Inflammatory macrophage (primary cell): ENCODE measurements at places on chromosomes 11 and 22.

DNA sequence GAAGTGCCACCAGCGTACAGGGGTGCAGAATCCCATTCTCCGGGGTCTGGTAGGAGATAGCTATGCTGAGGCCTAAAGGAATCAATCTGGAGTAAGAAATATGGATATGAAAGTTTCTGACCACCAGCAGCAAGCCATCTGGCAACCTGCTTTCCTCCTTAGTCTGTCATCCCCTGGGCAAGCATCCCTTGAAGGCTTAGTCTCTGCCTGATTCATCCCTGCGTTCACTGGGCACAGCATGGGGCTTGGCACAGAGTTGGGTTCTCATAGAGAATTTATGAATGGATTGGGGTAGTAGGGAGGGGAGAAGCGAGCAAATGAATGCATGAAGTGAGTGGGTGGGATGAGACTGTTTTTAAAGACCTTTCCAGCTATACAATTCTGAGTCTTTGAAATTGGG lies 85.8 kb upstream of the NARS2 start:
- no peak for DNase-seq

DNA sequence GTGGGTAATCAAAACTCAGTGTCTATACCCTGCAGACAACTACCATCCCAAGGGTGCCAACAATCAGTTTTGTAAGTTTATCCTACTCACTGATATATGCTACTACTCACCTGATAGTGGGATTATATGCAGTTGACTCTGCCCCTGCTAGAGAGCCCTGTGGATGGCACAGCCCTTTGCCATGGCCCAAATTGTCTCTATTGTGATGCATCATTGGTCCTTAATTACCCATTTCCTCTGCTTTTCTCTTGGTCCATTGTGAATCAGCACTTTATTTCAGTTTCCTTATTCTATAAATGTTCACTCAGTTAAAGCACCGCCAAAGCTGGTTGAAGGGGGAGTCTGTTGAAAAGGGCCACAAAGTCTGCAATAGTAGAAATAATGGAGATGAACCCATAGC lies 42.3 kb downstream of the PLAAT5 start:
- DNase-seq: no peak

DNA sequence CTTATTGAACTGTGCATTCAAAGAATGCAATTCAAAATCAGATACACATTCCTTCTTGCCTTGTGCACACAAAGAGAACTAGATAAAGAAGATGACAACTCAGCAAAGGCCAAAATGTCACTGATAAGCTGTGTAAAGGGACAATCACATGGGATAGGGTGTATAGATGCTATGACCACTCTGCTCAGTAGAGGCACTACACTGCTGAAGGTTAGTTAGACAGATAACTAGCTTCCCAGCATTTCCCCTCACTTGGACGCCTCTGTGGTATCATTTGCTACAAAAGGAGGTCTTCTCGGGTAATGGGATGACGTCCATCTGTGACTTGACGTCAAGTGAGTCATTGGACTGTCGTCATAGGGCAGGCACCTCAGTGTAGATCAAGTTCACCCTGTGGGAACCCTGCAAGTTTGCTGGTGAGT lies 424.9 kb upstream of the CCDC90B start:
- no peak for DNase-seq

- no peak for DNase-seq
Observed at GRCh38 chr22:20549232-20549841, 41.9 kb downstream of the MED15 start.

DNA sequence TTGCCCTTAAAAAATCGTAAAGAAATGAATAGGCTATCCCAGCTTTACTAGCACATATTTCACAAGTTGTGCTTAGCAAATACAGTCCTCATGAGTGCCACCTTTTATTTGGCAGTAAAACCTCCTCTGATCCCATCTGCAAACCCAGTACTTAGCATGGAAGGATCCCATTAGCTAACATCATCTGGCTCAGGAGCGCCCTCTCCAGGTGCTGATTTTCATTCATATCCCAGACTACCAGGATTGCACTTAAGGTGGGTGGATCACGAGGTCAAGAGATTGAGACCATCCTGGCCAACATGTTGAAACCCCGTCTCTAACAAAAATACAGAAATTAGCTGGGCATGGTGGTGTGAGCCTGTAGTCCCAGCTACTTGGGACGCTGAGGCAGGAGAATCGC lies 76.1 kb upstream of the PAX6 start:
- peak; percentile 6 for DNase-seq
